ENCODE measurements at places on chromosomes 4 and X. TPM values are rescaled to one million over a fixed set of nuclear protein-coding genes. Genes with fewer than 3 reads are reported as not detected.

DNA sequence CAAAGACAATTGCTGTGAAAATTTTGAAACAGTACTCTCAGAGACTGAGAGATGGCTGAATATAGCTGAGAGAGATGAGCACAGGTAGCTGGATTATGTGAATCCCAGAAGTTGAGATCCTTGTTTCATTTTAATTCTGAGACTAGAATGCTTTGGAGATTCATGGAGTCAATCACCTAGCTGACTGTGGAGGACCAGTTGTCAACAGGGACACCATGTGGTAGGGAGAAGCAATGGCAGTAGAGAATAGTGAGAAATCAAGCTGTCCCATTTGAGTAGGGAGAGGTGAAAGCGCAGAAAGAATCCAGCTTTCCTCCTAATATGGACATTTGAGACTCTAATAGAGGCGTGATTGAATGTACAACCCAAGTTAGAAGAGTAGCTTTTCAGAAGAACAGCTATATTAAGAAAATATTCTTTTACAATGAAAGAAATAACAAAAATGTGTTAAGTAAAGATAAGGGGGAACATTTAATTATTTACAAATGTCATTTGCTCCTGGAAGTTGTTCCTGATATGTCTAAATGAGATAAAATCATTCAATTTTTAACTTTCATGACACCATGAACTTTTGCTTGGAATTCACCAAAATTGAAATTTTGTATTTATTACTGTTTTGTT is 30.3 kb upstream of the GLRB start:
- no peak for DNase-seq
- H3K27me3 ChIP-seq, result no peaks in the 10 kb centered on the region
- no peak overlapping the region for H3K27ac ChIP-seq
- H3K4me1 ChIP-seq, result no peaks in the 10 kb centered on the region
- H3K4me3 ChIP-seq, result no peak overlapping the region

- no peak overlapping the region for H3K4me3 ChIP-seq
- H3K27ac ChIP-seq, result peak overlapping the region; percentile 18
- H3K27me3 ChIP-seq, result no peaks in the 10 kb centered on the region
- no peaks in the 10 kb centered on the region for H3K36me3 ChIP-seq
Observed at GRCh38 chrX:72020788-72021187, 110.1 kb downstream of the NHSL2 start.

DNA sequence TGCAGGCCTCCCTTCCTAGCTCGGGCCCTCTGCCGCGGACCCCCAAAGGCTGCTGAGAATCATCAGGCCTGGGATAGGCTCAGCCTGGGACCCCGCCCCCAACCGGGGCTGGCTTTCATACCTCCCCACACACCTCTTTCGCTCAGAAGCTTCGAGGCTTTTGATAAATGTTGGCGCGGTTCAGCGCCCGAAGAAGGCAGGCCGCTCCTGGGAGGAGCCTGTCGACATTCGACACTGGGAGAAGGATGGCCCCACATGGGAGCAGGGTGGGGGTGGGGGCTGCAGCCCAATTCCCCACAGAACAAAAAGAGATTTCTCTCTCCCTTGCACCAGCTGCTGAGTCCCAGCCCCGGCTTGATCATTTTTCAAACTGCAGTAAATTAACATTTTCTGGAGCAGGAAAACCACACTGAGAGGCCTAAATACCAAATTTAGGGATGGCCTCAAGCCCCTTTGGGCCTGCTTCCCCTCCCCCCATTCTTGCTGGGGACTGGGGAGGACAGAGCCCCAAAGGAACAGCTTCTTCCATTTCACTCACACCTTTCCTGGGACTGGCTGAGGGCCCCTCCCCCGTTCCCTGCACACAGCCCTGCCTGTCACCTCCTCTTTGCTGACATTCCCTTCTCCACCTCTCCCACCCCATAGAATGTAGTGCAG is 112.9 kb upstream of the PJA1 start:
- H3K4me3 ChIP-seq, result no peak overlapping the region
- H3K27ac ChIP-seq, result no peak overlapping the region
- H3K4me1 ChIP-seq, result no peaks in the 10 kb centered on the region
- no peak for DNase-seq
- H3K36me3 ChIP-seq, result no peaks in the 10 kb centered on the region

- DNase-seq, result no peak
- no peak overlapping the region for H3K27ac ChIP-seq
- no peaks in the 10 kb centered on the region for H3K4me1 ChIP-seq
- no peaks in the 10 kb centered on the region for H3K36me3 ChIP-seq
Observed at GRCh38 chrX:29496636-29497180, 718.7 kb upstream of the MAGEB2 start.

DNA sequence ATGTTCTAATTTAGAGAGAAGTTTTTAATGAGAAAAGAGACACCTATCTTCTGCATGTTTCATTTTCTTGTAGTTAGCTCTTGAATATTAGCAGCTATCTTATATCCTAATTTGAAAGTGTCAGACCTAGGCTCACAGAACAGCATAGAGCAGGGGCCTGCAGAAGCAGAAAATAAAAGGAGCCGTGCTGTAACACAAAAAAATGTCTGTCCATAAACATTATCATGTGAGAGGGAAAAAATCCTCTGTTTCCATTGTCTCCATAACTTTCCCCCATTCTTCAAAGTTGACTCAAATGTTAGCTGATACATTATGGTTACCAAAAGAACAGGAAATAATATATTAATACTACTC is 329.2 kb upstream of the EPHA5 start:
- H3K27me3 ChIP-seq, result no peaks in the 10 kb centered on the region
- no peaks in the 10 kb centered on the region for H3K4me1 ChIP-seq
- no peaks in the 10 kb centered on the region for H3K36me3 ChIP-seq
- H3K27ac ChIP-seq, result no peak overlapping the region

DNA sequence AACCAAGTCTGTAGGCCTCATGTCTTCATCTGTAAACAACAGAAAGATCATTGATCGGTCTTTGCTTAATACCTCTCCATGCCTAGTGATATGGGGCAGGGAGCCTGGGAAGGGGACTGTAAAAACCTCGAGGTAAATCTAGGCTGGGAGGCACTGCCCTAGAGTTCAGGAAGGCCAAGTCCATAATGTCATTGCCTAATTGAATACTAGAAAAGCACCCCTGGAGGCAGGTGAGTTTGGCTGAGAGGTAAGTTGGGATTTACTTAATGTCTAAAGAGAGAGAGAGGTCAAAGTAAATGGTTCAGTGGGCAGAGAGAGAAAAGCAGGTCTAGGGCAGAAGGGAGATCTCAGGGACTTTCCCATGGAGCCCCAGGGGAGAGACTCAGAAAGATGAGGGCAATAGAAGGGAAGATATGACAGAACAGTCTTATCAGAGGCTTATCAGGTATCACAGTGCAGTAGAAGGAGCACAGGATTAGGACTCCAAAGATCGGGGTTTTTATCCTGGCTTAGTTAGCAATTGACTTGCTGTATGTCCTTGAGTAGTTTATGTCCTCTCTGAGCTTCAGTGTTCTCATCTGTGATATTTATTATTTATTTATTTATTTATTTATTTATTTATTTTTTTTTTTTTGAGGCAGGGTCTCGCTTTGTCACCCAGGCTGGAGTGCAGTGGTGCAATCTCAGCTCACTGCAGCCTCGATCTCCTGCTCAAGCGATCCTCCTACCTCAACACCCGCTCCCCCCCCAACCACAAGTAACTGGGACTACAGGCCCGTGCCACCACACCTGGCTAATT is 85.2 kb downstream of the SLC16A2 start:
- H3K4me3 ChIP-seq, result no peak overlapping the region
- no peaks in the 10 kb centered on the region for H3K36me3 ChIP-seq
- DNase-seq, result no peak
- H3K27me3 ChIP-seq, result no peaks in the 10 kb centered on the region
- H3K27ac ChIP-seq, result no peak overlapping the region

GRCh38 chr4:125368671-125369081 is 53.9 kb downstream of the FAT4 start:
- H3K4me1 ChIP-seq, result no peaks in the 10 kb centered on the region
- no peaks in the 10 kb centered on the region for H3K36me3 ChIP-seq
- H3K27ac ChIP-seq, result no peak overlapping the region
- H3K4me3 ChIP-seq, result no peak overlapping the region

DNA sequence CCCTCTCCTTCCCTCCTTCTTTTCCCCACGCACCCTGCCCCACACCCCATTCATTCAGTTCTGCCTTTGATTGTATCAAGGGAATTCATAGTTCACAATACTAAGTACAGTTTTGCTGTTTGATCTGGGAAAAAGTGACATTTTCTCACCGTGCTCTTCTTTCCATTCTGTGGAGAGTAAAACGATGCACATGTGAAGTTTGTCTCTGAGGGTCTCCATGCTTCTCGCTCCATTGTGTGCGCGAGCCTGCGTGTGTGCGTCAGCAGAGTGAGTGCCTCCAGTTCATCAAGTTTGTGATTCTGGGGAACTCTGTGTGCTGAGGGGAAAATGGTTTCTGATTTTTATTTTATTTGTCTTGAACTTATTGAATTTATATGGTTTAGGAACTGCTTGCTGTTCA is 1.9 kb downstream of the STK26 start:
- H3K27me3 ChIP-seq, result no peaks in the 10 kb centered on the region
- peak overlapping the region; percentile 68 for H3K4me3 ChIP-seq
- H3K36me3 ChIP-seq, result peaks cover 7% of the 10 kb centered on the region
- H3K27ac ChIP-seq, result peak overlapping the region; percentile 46
- peaks cover 44% of the 10 kb centered on the region for H3K4me1 ChIP-seq

DNA sequence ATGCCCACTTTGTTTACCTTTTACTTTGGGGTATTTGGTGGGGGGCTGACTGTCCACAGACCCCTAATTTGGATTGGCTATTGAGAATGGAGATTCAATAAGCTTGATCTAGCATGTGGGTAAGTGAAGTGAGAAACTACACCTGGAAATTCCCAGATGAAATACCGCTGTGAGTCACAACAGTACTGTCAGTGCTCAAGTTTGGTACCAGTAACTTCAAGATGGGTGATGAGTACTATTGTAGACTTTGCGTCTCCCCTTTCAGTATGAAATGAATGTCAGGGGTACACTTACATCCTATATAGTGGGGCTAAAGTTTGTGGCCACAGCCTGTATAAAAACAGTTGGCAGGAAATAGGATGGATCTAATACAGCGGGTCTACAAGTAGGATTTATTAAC is 33.3 kb downstream of the HMGN5 start:
- DNase-seq, result no peak
- no peak overlapping the region for H3K27ac ChIP-seq
- H3K27me3 ChIP-seq, result no peaks in the 10 kb centered on the region
- H3K4me1 ChIP-seq, result no peaks in the 10 kb centered on the region

- no peak overlapping the region for H3K4me3 ChIP-seq
- H3K27ac ChIP-seq, result no peak overlapping the region
- no peak for DNase-seq
- H3K4me1 ChIP-seq, result peaks cover 17% of the 10 kb centered on the region
Observed at GRCh38 chrX:139881572-139881971, 51.3 kb downstream of the ATP11C start.

GRCh38 chrX:1475881-1476280 is 23.2 kb upstream of the ASMTL start:
- H3K4me3 ChIP-seq, result no peak overlapping the region
- H3K36me3 ChIP-seq, result peaks cover 48% of the 10 kb centered on the region
- H3K27ac ChIP-seq, result no peak overlapping the region

- H3K27me3 ChIP-seq, result no peaks in the 10 kb centered on the region
- H3K36me3 ChIP-seq, result no peaks in the 10 kb centered on the region
- H3K4me1 ChIP-seq, result no peaks in the 10 kb centered on the region
- no peak overlapping the region for H3K27ac ChIP-seq
Observed at GRCh38 chrX:68114573-68115129, 318.6 kb downstream of the OPHN1 start.

DNA sequence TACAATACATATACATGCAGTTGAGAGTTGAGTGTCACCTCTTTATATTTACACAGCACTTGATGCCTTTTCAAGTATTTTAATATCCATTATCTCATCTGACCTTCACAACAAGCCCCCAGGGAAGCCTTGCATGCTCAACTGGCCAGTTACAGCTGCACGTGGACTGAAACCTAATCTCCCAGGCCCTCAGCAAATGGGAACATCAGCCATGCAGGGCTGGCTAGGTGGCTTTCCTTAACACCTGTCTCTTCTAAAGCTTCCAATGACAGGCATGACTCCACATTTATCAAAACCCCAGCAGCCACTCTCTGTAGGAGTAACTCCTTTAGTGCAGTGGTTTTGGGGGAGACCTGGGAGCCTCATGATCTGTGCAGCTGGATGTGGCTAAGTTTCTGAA is 56.4 kb downstream of the PHKA2 start:
- no peaks in the 10 kb centered on the region for H3K4me1 ChIP-seq
- no peaks in the 10 kb centered on the region for H3K27me3 ChIP-seq
- no peak overlapping the region for H3K27ac ChIP-seq
- H3K4me3 ChIP-seq, result no peak overlapping the region
- peaks cover 2% of the 10 kb centered on the region for H3K36me3 ChIP-seq

- peaks cover 10% of the 10 kb centered on the region for H3K36me3 ChIP-seq
- H3K27me3 ChIP-seq, result no peaks in the 10 kb centered on the region
- H3K4me3 ChIP-seq, result no peak overlapping the region
- H3K4me1 ChIP-seq, result no peaks in the 10 kb centered on the region
- H3K27ac ChIP-seq, result no peak overlapping the region
Observed at GRCh38 chr4:744212-744841, 38.7 kb downstream of the PCGF3 start.

GRCh38 chr4:122797405-122798094 is 29.1 kb upstream of the FGF2 start:
- no peak overlapping the region for H3K4me3 ChIP-seq
- no peaks in the 10 kb centered on the region for H3K36me3 ChIP-seq
- no peak for DNase-seq
- no peaks in the 10 kb centered on the region for H3K4me1 ChIP-seq
- no peak overlapping the region for H3K27ac ChIP-seq

GRCh38 chr4:76651616-76652015 is 216.6 kb downstream of the SHROOM3 start:
- H3K27me3 ChIP-seq, result peaks cover 9% of the 10 kb centered on the region
- H3K4me1 ChIP-seq, result no peaks in the 10 kb centered on the region
- no peak overlapping the region for H3K27ac ChIP-seq
- DNase-seq, result no peak
- no peaks in the 10 kb centered on the region for H3K36me3 ChIP-seq

GRCh38 chrX:37781814-37782213 is 2.0 kb downstream of the CYBB start:
- peaks cover 15% of the 10 kb centered on the region for H3K4me1 ChIP-seq
- H3K36me3 ChIP-seq, result no peaks in the 10 kb centered on the region
- DNase-seq, result no peak
- H3K4me3 ChIP-seq, result no peak overlapping the region
- no peak overlapping the region for H3K27ac ChIP-seq

- no peaks in the 10 kb centered on the region for H3K36me3 ChIP-seq
- DNase-seq, result no peak
- no peak overlapping the region for H3K4me3 ChIP-seq
- H3K27ac ChIP-seq, result no peak overlapping the region
- H3K4me1 ChIP-seq, result no peaks in the 10 kb centered on the region
- H3K27me3 ChIP-seq, result peaks cover 7% of the 10 kb centered on the region
Observed at GRCh38 chr4:151314479-151314878, 10.9 kb downstream of the SH3D19 start.

GCNA gene
- total RNA-seq, result 3.2 TPM

HSFX4 gene
- total RNA-seq, result not detected

SLC25A53 gene
- total RNA-seq, result 4.2 TPM

STAP1 gene
- total RNA-seq, result 5.9 TPM

GPR34 gene
- total RNA-seq, result 0.36 TPM

GABRE gene
- total RNA-seq, result not detected

LNX1 gene
- total RNA-seq, result not detected

SFRP2 gene
- not detected for total RNA-seq

RENBP gene
- 8.4 TPM for total RNA-seq

XAGE1A gene
- not detected for total RNA-seq

Data from activated CD4-positive, alpha-beta memory T cell treated with anti-CD3 and anti-CD28 coated beads for 36 hours (primary cell).